ENCODE measurements at places on chromosomes 1 and 21. TPM values are rescaled to one million over a fixed set of nuclear protein-coding genes. Genes with fewer than 3 reads are reported as not detected.

The TNFRSF9 gene
- not detected for total RNA-seq

The SERPINC1 gene
- not detected for total RNA-seq

The PIAS3 gene
- total RNA-seq: 36.7 TPM

The ENAH gene
- total RNA-seq: 62.5 TPM

The LENEP gene
- total RNA-seq: 0.92 TPM

The LCE1F gene
- total RNA-seq: not detected

The HPDL gene
- total RNA-seq: 8.5 TPM

The DPT gene
- not detected for total RNA-seq

The DEPDC1 gene
- 12.5 TPM for total RNA-seq

The SLC44A5 gene
- 0.07 TPM for total RNA-seq

The COA7 gene
- 9.5 TPM for total RNA-seq

The FGR gene
- total RNA-seq: not detected

The OR2G6 gene
- total RNA-seq: not detected

The KIAA0040 gene
- total RNA-seq: 5.6 TPM

The FCMR gene
- 0.05 TPM for total RNA-seq

The NBPF6 gene
- total RNA-seq: not detected

The CYP2J2 gene
- total RNA-seq: 3.0 TPM
